ENCODE measurements at places on chromosomes 5 and 9. TPM values are rescaled to one million over a fixed set of nuclear protein-coding genes. Genes with fewer than 3 reads are reported as not detected.

Gene MYOT
- total RNA-seq: not detected

Gene B4GALT1
- total RNA-seq: 53.1 TPM

Gene TAF1L
- total RNA-seq: not detected

Gene SYNPO
- total RNA-seq: 1.5 TPM

Gene CYFIP2
- 88.5 TPM for total RNA-seq

Gene GLRA1
- not detected for total RNA-seq

Gene DMRT3
- total RNA-seq: 0.53 TPM

Gene PCDHA12
- total RNA-seq: 13.7 TPM

Gene PAXX
- 54.9 TPM for total RNA-seq

Gene CDH6
- 132 TPM for total RNA-seq

Gene MSX2
- total RNA-seq: 11.7 TPM

DNA sequence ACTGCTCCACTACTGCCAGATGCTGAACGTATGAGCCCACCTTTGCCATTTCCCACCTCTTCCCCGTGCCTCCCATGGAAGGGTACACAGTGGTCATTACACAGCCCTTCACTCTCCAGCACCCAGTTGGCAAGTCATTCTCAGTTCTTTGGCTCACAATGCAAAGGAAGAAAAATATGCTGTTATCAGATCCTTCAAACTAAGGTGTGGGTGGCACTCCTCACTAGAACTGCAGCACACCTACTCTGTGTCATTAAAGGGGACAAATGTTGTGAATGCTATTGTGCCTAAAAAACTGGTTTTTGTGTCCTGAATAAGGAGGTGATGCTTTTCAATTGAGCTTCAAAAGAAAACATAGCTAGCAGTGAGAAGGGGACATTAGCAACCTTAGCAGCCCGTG is 183.1 kb upstream of the SNX2 start:
- H3K4me1 ChIP-seq: peaks cover 2% of the 10 kb centered on the region
- no peak overlapping the region for H3K27ac ChIP-seq
- no peaks in the 10 kb centered on the region for H3K27me3 ChIP-seq
- no peaks in the 10 kb centered on the region for H3K36me3 ChIP-seq
- no peak overlapping the region for H3K4me3 ChIP-seq

DNA sequence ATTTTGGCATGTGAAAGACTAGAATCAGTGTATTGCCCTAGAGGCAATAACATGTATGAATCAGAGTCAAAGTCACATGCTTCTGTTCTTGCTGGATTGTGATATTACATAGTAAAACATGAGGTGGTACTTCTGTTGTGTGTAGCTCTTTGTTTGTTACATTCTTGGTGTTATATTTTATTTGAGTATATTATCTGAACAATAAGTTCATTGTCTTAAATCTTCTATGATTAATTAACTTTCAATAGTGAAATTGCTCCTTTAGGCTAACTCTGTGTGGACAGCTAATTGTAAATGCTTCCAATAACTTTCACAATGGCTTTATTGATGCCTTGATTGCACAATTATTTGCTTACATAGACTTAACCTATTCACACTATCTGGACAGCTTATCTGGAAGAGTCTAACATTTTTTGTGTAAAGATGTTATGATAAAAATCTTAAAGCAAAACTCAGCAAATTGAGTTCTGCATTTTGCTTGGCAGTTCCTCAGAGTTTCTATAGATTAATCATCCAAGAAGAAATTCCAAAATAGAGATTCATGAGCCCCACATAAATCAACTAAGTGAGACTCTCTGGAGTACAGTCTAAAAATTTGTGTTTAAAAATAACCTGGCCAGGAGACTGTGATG is 239.6 kb upstream of the TUSC1 start:
- peaks cover 4% of the 10 kb centered on the region for H3K4me1 ChIP-seq
- H3K27me3 ChIP-seq: no peaks in the 10 kb centered on the region
- H3K36me3 ChIP-seq: no peaks in the 10 kb centered on the region
- no peak overlapping the region for H3K4me3 ChIP-seq

- H3K36me3 ChIP-seq: no peaks in the 10 kb centered on the region
- H3K4me3 ChIP-seq: no peak overlapping the region
- peaks cover 2% of the 10 kb centered on the region for H3K4me1 ChIP-seq
Observed at GRCh38 chr9:133160742-133161546, 2.8 kb downstream of the GBGT1 start.

- H3K36me3 ChIP-seq: no peaks in the 10 kb centered on the region
- DNase-seq: no peak
- H3K27me3 ChIP-seq: peaks cover 41% of the 10 kb centered on the region
- H3K27ac ChIP-seq: no peak overlapping the region
Observed at GRCh38 chr5:176781054-176781375, 29.3 kb upstream of the UNC5A start.

- DNase-seq: no peak
- H3K36me3 ChIP-seq: peaks cover 4% of the 10 kb centered on the region
- H3K4me1 ChIP-seq: no peaks in the 10 kb centered on the region
- no peak overlapping the region for H3K27ac ChIP-seq
Observed at GRCh38 chr9:97514531-97514930, 13.1 kb downstream of the TMOD1 start.

DNA sequence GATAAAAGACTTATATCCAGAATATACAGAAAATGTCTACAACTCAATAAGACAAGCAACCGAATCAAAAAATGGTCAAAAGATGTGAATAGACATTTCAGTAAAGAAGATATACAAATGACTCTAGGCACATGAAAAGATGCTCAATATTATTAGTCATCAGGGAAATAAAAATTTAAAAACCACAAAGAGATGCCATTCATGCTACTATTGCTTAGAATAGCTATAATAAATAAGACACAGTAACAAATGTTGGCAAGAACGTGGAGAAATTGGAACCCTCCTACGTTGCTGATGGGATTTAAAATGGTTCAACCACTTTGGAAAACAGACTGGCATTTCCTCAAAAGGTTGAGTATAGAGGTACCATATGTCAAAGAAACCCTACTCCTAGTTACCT is 39.8 kb downstream of the POLK start:
- H3K4me1 ChIP-seq: no peaks in the 10 kb centered on the region
- peaks cover 10% of the 10 kb centered on the region for H3K36me3 ChIP-seq
- DNase-seq: no peak
- H3K4me3 ChIP-seq: no peak overlapping the region

DNA sequence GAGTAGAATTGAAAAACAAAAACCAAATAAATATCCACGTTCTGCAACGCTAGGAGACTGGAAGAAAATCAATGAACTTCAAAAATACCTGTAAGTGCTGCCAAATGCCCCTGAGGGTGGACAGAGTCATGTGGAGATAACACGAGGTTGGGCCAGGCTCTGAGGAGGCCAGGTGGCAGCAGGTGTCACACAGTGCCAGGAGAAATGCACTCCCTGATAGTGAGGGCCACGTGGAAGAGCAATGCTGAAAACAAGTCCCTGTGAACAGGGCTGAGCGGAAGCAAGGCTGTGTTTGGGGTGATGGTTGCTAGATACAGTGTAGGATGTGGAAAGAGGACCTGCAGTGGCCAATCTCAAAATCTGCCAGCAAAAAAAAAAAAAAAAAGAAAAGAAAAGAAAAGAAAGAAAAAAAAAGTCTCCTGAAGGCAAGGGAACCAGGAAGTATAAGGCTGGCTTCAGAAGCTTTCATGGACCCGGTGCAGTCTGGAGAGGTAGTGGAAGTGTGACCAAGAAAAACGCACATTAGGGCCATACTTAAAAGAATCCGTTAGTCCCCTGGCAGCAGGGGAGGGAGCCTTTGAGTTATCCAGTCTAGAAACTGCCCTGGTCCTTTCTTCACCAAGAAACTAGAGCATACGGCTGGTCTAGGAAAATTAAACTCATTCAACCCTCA is 16.8 kb downstream of the C1QTNF3 start:
- no peak overlapping the region for H3K27ac ChIP-seq
- no peak for DNase-seq
- no peaks in the 10 kb centered on the region for H3K27me3 ChIP-seq
- H3K4me3 ChIP-seq: no peak overlapping the region
- peaks cover 20% of the 10 kb centered on the region for H3K36me3 ChIP-seq

GRCh38 chr5:39638813-39639212 is 214.0 kb upstream of the DAB2 start:
- H3K27me3 ChIP-seq: no peaks in the 10 kb centered on the region
- no peak for DNase-seq
- no peaks in the 10 kb centered on the region for H3K36me3 ChIP-seq
- peaks cover 17% of the 10 kb centered on the region for H3K4me1 ChIP-seq
- H3K4me3 ChIP-seq: no peak overlapping the region
- H3K27ac ChIP-seq: no peak overlapping the region

- peaks cover 19% of the 10 kb centered on the region for H3K36me3 ChIP-seq
- H3K27ac ChIP-seq: no peak overlapping the region
- DNase-seq: no peak
- no peak overlapping the region for H3K4me3 ChIP-seq
- no peaks in the 10 kb centered on the region for H3K27me3 ChIP-seq
Observed at GRCh38 chr9:95981761-95982390, 106.4 kb downstream of the ERCC6L2 start.

GRCh38 chr9:12790001-12790400 is 15.2 kb downstream of the LURAP1L start:
- no peaks in the 10 kb centered on the region for H3K27me3 ChIP-seq
- no peak for DNase-seq

- no peaks in the 10 kb centered on the region for H3K36me3 ChIP-seq
- peaks cover 31% of the 10 kb centered on the region for H3K27me3 ChIP-seq
- no peaks in the 10 kb centered on the region for H3K4me1 ChIP-seq
- no peak overlapping the region for H3K4me3 ChIP-seq
- no peak overlapping the region for H3K27ac ChIP-seq
Observed at GRCh38 chr9:86669422-86669821, 277.9 kb downstream of the GAS1 start.

DNA sequence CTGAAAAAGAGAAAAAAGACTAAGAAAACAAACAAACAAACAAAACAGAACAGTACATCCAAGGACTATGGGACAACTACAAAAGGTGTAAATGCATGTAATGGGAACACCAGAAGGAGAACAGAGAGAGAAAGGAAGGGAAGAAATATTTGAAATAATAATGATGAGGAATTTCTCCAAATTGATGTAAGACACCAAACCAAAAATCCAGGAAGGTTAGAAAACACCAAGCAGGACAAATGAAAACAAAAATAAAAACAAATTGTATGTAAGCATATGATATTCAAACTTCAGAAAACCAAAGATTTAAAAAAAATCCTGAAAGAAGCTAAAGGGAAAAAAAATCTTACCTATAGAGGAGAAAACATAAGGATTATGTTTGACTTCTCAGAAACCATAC is 125.9 kb upstream of the ACTBL2 start:
- H3K36me3 ChIP-seq: no peaks in the 10 kb centered on the region
- H3K27ac ChIP-seq: no peak overlapping the region
- DNase-seq: no peak
- H3K27me3 ChIP-seq: peaks cover 6% of the 10 kb centered on the region

GRCh38 chr5:111132731-111133435 is 40.7 kb downstream of the WDR36 start:
- no peak overlapping the region for H3K27ac ChIP-seq
- no peak overlapping the region for H3K4me3 ChIP-seq
- DNase-seq: no peak
- H3K27me3 ChIP-seq: no peaks in the 10 kb centered on the region
- peaks cover 3% of the 10 kb centered on the region for H3K36me3 ChIP-seq

DNA sequence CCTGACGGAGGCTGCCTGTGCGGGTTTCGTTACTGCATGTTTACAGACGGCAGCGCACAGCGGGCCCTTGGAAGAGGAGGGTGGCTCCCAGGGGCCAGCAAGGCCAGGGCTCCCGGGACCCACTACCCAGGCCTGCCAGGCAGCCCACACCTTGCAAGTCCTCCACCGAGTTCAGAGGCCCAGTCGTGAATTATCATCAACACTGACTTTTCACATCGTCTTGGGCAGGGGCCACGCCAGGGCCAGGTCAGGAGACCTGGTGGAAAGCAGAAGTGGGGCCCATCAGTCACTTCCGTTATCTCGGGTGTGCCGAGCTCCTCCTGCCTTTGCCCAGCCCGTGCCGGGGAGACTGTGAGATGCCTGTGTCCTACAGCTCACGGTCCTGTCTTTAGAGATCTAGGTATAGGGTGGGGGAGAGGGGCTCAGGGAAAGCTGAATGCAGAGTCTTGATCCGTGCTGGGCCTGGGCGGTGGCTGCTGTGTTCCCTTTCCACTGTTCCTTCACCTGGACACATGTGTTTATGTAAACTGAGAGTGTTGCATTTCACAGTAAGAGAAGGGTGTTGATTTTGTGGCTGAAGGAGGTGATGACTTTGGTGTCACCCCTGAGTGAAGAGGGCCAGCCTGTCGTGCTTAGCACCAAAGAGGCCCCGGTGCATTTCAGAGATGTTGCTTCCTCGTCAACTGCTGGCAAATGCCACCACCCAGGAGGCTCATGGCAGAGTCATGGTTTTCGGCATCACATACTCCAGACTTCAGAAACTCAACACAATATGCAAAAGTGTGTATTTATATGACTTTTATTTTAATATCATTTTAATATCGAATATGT is 175.2 kb downstream of the GAPVD1 start:
- no peaks in the 10 kb centered on the region for H3K27me3 ChIP-seq
- H3K4me3 ChIP-seq: no peak overlapping the region
- H3K36me3 ChIP-seq: no peaks in the 10 kb centered on the region
- no peaks in the 10 kb centered on the region for H3K4me1 ChIP-seq
- H3K27ac ChIP-seq: peak overlapping the region; percentile 71

DNA sequence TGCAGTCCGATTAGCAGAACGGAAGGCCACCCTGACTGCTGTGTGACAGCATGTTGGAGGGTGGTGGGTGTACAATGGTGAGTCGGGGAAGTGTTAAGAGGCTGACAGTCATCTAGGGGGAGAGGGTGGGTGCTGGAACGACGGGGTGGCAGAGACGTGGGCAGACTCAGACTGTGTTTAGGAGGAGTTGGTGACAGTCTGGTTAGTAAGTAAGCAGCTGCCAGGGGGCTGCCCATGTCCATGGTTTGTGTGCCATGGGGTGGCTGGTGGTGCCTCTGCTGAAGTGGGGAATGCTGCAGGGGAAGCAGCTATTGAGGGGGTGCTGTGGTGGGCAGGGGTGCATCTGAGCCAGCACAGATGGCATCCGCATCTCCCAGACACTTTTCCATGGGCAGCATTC is 51.3 kb upstream of the BOD1 start:
- DNase-seq: no peak
- no peaks in the 10 kb centered on the region for H3K27me3 ChIP-seq
- no peak overlapping the region for H3K27ac ChIP-seq

DNA sequence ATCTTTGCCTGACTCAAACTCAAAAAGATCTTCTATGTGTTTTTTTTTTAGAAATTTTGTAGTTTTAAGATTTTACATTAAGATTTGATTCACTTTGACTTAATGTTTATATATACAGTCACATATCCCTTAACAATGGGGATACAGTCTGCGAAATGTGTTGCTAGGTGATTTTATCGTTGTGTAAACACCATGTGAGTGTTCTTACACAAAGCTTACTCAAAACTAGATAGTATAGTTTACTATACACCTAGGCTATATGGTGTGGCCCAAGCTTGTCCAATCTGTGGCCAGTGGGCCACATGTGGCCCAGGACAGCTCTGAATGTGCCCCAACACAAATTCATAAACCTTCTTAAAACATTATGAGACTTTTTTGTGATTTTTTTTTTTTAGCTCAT is 131.9 kb downstream of the CWC27 start:
- no peaks in the 10 kb centered on the region for H3K4me1 ChIP-seq
- H3K27me3 ChIP-seq: no peaks in the 10 kb centered on the region
- H3K4me3 ChIP-seq: no peak overlapping the region
- no peak for DNase-seq

- H3K27ac ChIP-seq: no peak overlapping the region
- DNase-seq: no peak
- H3K27me3 ChIP-seq: no peaks in the 10 kb centered on the region
- no peak overlapping the region for H3K4me3 ChIP-seq
- peaks cover 1% of the 10 kb centered on the region for H3K36me3 ChIP-seq
Observed at GRCh38 chr5:143179126-143179740, 224.3 kb downstream of the NR3C1 start.

GRCh38 chr9:75739884-75740611 is 150.4 kb upstream of the PCSK5 start:
- no peak overlapping the region for H3K27ac ChIP-seq
- DNase-seq: no peak
- H3K27me3 ChIP-seq: peaks cover 3% of the 10 kb centered on the region
- H3K4me1 ChIP-seq: no peaks in the 10 kb centered on the region
- no peaks in the 10 kb centered on the region for H3K36me3 ChIP-seq
- no peak overlapping the region for H3K4me3 ChIP-seq

All from progenitor cell of endocrine pancreas (in vitro differentiated cells).